ENCODE measurements at places on chromosomes 11 and 22.

DNA sequence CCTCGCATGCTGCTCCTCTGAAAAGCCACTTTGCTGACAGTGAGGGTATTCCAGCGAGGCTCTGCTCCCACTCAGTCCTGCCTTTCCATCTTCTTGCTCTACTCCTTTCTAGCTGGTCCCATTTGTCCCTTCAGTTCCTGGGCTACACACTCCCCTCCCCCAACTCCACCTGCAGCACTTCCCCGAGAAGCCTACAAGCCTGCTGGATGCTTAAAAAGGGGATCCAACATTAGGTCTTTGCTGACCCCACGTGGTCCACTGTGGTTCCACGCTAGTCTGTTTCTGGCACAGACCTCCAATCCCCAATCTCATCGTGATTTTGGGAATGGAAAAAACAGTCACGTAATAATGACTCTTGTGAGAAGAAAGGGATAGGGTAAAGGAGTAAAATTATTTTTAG, 121.6 kb upstream of the SNX19 start:
- no peak for DNase-seq

DNA sequence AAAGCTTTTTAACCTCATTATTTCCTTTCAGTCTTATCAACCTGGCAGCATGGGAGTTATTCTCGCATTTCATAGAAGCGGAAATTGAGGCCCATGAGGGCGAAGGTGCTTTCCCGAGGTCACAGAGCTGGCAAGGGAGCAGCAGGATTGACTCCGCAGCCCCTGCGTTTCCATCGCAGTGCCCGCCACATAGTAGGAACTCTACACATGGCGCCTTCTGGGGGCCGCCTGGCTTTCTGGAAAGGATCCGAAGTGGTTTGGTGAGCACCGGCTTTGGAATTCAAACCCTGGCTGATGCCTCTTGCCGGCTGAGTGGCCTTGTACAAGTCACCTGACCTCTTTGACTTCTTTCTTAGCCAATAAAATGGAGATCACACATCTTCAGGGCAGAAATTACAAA, 93.4 kb downstream of the CEP164 start:
- no peak for DNase-seq

DNA sequence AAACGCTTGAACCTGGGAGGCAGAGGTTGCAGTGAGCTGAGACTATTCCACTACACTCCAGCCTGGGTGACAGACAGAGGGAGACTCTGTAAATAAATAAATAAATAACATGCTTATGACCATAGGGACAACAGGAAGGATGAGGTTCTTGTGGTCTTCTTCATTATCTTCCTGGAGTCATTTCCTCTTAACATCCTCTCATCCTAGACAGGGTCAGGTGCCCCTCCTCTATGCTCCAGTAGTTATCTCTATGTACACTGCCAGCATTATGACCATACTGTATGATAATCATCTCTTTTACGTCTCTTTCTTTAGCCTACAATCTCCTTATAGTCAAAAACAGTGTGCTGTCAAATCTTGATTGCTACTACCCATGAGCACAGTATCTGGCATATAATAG, 17.7 kb downstream of the RAB30 start:
- no peak for DNase-seq

DNA sequence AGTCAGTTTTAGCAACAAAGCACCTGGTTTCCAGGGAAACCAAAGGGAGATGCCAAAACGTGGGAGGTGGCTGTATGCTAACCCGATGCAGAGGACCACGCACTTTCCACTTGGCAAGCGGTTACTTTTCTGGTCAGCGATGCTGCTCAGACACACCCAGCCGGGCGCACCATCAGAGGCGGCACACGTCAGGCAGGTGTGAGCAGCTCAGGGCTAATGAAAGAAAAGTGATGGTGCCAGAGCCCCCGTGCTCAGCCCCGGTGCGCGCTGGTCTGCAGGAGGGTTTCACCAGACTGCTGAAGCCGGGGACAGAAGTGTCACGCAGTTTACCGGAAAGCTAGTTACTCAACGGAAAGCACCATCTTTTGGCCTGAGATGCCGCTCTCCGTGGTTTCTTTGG, 5.7 kb downstream of the LTO1 start:
- no peak for DNase-seq

DNA sequence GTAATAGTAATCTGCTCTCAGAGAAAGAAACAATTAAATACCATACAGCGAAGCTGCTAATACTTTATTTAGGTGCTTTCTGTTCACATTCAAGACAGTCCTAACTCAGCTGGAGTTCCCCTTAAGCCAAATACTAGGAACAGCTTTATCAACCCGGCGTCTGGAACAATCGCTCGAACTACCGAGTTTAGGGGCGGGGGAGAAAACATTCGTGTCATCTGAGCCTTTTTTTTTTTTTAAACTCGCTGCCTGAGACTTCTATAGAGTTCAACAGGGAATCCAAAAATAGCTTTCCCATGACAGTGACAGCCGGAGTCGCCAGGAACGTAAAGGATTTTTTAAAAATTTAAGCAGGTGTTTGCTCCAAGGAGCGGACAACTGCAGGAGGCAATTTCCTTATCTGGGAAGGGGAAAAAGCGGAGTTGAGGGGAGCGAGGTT, 852 bp downstream of the TRAF6 start:
- DNase-seq: peak; percentile 85

DNA sequence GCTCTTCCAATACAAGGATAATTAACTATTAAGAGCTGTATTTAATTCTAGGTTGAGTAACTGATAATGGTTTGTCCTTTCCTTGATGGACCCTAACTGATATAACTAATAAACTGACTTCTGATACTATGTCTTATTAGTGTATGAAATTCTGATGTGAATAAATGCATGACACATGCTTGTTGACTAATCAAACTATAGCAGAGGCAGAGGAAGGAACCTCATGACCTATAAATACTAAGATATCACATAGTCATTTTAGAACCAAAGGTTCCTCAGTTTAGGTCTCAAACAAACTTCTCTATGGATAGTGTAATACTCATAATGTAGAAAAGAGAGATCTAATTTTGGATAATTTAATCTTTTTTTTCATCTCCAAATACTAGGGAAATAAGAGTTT, 4.8 kb upstream of the HBD start:
- DNase-seq: no peak

DNA sequence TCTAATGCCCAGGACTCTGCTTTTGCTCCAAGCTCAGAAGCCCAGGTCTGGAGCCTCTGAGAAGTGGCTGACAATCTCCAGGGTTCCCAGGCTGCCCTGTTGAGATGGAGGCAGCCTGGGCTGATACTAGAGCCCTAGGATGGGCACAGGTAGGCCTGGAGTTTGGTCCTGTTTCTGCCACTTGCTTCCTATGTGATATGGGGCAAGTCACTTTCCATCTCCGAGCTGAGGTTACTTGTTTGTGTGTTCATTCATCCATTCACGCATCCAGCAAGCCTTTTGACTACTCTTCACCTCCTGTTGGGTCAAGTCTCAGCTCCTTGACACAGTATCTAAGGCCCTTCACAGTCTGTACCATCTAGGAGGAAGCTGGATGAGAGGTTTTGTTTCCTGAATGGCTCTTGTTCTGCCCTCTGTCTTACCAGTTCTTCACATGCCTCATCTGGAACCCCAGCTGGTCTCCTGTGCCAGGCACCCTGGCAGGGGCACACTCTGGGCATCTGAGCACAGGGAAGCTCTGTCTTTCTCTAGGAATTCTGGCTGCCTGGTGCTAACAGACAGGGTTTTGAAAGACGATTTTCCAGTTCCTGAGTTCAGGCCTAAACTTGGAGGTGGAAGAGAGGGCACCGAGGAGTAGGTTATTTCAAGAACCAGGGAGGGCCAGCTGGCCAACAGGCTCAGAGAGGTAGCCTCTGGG, 53.2 kb upstream of the AMPD3 start:
- no peak for DNase-seq

DNA sequence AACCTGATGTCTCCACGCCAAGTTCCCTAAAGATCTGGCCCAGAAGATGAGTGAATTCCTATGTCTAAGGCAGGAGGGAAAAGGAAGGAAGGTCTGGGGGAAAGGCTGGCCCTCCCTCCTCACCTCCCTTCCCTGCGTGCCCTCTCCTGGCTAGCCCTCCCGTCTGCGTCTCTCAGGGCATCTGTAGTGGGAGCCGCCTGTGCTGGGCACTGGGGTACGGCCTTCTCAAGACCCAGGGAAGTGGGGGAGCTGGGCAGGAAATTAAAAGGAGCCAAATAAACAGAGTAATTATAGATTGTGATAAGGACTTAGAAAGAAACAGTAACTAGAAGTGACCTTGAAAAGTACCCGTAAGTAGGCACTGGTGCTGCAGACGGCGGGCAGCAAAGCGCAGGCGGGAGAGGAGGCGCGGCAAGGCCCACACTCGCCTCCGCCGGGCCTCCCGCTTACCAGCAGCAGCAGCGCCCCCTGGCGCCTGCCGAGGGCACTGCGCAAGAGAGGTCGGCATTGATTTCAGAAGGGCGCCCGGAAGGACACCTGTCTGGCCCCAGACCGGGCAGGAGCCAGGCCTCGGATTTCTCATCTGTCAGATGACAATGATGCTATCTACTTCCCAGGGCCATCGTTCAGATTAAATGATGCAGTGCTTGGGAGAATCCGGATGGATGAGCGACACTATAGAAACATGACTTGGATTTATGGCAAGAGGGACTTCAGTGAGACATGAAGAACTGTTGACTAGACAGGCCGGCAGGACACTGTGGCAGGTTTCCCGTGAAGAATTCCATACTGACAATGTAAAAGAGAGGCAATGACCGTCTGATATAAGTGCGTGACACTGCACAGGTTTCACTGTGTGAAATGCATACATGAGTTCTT, 7.3 kb downstream of the KCNJ1 start:
- DNase-seq: peak; percentile 74

GRCh38 chr11:118275176-118275575, 11.1 kb upstream of the MPZL2 start:
- peak; percentile 64 for DNase-seq

- DNase-seq: no peak
Measured at GRCh38 chr11:93608364-93608763, 53.1 kb upstream of the CEP295 start.

- peak; percentile 33 for DNase-seq
Measured at GRCh38 chr22:19844377-19845053, 10.2 kb downstream of the GNB1L start.

- DNase-seq: no peak
Measured at GRCh38 chr11:808427-809286, 1.1 kb upstream of the RPLP2 start.

DNA sequence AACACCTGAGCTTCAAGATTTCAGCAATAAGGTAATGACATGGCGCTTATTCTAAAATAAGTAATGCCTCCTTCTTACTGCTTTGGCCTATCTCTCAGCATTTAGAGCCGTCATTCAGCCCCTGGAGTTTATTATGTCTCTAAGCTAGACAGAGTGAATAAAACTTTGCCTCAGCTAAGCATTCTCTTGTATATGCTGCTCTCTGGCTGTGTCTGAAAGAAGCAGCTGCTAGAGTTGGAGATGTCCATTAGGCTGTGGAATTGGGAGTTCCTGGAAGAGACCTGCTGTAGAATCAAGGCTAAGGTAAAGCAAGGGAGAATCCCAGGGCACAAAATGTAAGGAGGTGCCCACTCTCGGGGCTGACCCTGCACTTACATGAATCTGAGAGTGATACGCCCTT, 35.5 kb upstream of the TTC12 start:
- peak; percentile 9 for DNase-seq

DNA sequence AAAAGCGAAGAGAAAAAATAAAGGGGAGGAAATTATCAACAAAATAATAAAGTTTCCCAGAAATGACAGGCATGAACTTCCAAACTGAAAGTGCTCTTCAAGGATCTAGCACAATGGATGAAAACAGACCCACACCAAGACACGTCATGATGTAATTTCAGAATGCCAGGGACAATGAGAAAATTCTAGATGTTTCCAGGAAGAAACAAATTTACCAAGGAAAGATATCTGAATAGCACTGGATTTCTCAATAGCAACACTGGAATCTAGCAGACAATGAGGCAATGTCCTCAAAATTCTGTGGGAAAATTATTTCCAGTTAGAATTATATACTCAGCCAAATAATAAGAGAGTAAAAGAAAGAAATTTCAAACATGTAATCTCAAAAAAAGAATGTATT, 46.0 kb downstream of the DENND5A start:
- DNase-seq: peak; percentile 94

- no peak for DNase-seq
Measured at GRCh38 chr11:61833471-61833870, 5.4 kb downstream of the FADS2 start.

GRCh38 chr11:28521075-28521474, 412.9 kb downstream of the METTL15 start:
- no peak for DNase-seq

DNA sequence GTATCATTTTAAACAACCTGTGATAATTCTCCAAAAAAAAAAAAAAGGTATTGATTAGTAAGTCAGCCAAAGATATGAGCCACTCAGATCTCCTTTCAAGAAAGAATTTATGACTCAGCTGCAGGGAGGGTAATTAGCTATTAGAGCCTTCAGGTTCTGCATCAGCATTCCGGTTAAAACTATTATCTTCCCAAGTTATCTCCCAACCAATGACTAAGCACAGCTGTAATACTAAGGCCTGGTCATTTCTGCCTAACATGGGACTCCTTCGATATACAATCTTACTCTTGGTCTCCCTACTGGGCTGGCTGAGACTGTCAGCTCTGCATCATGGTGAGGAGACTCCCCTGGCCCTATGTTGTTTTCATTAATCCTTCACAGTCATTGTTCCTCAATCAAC, 60.4 kb downstream of the SBF2 start:
- no peak for DNase-seq

DNA sequence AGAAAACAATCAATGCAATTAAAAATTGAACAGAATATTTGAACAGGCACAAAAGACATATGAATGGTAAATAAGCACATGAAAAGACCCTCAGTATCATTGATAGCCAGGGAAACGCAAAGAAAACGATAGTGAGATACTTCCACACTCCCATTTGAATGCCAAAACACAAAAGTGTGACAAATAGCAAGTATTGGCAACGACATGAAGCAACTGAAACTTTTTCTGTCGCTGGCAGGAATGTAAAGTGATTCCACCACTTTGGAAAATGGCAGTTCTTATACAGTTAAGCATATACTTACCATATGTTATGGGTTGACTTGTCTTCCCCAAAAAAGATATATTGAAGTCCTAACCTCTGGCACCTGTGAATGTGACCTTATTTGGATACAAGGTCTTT, 62.9 kb upstream of the NAV2 start:
- DNase-seq: no peak

- DNase-seq: peak; percentile 36
Measured at GRCh38 chr22:46737105-46737975, 712 bp downstream of the CERK start.

- DNase-seq: no peak
Measured at GRCh38 chr11:76173663-76174062, 32.6 kb downstream of the WNT11 start.
